ENCODE measurements at places on chromosomes 11 and 22.

GRCh38 chr11:43124272-43124935 lies 187.4 kb upstream of the API5 start:
- no peaks in the 10 kb centered on the region for H3K4me1 ChIP-seq
- H3K27me3 ChIP-seq: no peaks in the 10 kb centered on the region
- no peak for DNase-seq
- no peak overlapping the region for H3K27ac ChIP-seq

- peak overlapping the region; percentile 90 for H3K27ac ChIP-seq
- H3K36me3 ChIP-seq: peaks cover 83% of the 10 kb centered on the region
- H3K27me3 ChIP-seq: no peaks in the 10 kb centered on the region
- DNase-seq: peak; percentile 51
- H3K4me1 ChIP-seq: peaks cover 21% of the 10 kb centered on the region
Measured at GRCh38 chr22:31086703-31087330, 5.7 kb downstream of the SMTN start.

DNA sequence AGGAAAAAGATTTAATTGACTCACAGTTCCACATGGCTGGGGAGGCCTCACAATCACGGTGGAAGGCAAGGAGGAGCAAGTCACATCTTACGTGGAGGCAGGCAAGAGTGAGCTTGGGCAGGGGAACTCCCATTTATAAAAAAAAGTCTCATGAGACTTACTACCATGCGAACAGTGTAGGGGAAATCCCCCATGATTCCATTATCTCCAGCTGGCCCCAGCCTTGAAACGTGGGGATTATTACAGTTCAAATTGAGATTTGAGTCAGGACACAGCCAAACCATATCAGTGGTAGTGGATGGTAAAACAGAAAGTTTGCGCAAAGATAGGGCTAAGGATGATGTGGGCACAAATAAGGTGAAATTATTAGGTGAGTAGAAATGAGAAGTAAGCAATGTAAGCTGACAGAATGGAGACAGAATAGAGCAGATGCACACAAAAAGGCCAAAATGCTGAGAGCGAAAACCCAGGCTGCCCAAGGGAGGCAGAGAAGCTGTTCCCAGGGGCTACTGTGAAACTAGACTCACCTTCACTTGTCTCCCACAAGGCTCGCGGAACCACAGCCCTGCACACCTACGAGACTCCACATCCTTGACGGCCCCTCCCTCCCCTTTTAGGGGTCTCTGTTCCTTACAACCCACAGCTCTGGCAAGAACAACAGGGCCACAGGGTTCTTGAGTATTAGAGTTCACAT lies 377.6 kb downstream of the CADM1 start:
- no peak overlapping the region for H3K27ac ChIP-seq
- no peak for DNase-seq
- no peak overlapping the region for H3K4me3 ChIP-seq
- H3K27me3 ChIP-seq: no peaks in the 10 kb centered on the region

DNA sequence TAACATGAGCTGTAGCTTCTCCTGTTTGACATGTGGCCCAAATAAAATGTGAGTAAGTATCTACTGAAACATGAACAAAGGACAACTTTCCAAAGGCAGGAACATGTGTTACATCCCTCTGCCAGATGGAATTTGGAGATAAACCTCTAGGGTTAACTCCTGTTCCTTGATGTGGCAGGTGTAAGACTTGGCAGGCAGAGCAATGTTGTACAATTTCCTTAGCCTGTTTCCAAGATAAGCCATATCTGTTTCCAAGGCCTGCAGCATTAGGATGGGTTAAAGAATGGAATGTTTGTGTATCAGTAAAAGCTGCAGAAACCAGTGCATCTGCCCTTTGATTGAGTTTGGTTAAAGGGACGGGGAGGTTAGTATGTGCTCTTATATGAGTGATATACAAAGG lies 8.8 kb upstream of the DNAJB13 start:
- H3K36me3 ChIP-seq: no peaks in the 10 kb centered on the region
- no peaks in the 10 kb centered on the region for H3K27me3 ChIP-seq
- H3K4me1 ChIP-seq: no peaks in the 10 kb centered on the region
- no peak overlapping the region for H3K27ac ChIP-seq

DNA sequence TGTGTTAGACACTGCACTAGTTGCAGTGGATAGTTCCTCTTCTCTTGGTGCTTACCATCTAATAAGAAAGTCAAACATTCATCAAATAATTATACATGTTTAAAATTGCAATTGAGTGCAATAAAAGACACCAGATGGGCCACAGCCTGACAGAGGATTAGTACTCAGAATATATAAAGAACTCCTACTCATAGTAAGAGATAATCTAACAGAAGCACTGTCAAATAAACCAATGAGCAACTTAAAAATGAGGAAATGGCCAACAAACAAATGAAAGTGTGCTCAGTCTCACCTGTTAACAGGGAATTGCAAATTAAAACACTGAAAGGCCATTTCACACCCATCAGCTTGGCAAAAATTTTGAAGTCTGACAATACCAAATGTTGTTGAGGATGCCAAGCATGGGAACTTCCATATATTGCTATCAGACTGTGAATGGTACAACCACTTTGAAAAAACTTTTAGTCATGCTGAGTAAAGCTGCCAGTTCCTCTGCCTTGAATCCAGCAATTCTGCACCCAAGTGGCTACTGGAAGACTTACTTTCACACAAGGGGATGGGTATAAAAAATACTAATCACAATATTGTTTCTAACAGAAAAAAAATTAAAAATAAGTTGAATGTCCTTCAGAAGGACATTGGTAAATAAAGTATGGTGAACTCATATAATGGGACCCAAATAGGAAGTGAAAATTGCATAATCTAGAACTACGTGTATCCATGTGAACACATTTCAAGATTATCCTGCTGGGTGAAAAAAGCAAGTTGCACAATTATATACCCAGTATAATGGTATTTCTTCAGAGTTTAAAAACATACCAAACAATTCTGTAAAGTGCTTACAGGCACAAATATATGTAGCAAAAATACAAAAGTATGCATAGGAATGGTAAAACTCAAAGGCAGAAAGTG lies 41.4 kb upstream of the CREB3L1 start:
- peaks cover 17% of the 10 kb centered on the region for H3K4me1 ChIP-seq
- peak overlapping the region; percentile 75 for H3K27ac ChIP-seq
- H3K36me3 ChIP-seq: no peaks in the 10 kb centered on the region

DNA sequence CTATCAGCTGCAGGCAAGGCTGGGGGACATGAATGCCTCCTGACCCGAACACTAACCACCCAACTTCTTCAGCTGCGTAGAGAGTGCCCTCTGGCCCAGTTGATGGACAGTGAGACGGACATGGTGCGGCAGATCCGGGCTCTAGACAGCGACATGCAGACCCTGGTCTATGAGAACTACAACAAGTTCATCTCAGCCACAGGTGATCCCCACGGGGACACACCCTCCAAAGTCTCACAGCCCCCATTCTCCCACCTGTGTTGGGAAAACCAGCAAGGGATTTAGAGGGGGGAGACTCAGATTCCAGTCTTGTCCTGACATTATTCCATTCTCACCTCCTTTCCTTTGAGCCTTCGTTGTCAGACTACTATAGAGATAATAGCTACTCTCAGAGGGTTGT lies 912 bp downstream of the VPS51 start:
- no peaks in the 10 kb centered on the region for H3K27me3 ChIP-seq
- peak overlapping the region; percentile 56 for H3K27ac ChIP-seq
- no peak for DNase-seq
- peak overlapping the region; percentile 92 for H3K4me3 ChIP-seq
- H3K36me3 ChIP-seq: peaks cover 15% of the 10 kb centered on the region
- peaks cover 5% of the 10 kb centered on the region for H3K4me1 ChIP-seq

- H3K27ac ChIP-seq: no peak overlapping the region
- H3K4me3 ChIP-seq: peak overlapping the region; percentile 20
- H3K4me1 ChIP-seq: peaks cover 8% of the 10 kb centered on the region
- H3K27me3 ChIP-seq: peaks cover 31% of the 10 kb centered on the region
- no peaks in the 10 kb centered on the region for H3K36me3 ChIP-seq
Measured at GRCh38 chr22:29314537-29315285, 786 bp downstream of the RASL10A start.

DNA sequence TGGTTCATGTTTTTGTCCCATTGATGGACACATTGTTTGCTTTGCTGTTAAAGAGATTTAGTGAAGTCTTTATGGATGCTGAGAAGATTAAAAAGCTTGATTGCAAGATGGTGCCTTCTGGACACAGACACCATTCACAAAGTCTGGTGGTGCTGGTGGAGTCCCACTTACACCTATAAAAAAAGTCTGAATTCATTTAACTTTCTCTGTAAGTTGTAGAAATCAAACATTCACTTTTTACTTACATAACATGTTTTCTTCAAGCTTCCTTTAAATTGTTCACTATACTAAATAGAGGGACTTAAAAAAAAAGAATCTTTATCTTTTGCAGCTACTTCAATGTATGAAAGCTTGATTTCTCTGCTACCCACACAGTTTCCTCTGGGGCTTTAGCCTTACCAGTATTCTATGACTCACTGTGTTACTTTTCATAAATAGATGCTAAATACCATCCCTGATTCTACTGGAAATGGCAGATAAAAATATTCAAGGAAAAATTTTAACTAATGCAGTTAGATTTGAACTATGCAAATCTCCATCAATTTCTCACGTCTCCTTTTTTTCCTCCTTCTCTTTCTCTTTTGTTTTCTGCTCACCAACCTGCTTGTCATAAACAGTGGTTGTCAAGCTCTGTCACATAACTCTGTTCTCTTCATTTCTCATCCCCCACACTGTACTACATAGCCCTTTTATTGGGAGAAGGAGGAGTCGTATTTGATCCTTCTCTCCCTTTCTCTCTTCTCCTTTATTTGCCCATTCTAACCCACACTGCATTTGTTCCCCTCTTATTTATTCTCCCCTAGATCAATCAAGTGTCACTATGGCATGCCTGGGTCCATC lies 89.7 kb downstream of the FAM76B start:
- H3K4me1 ChIP-seq: no peaks in the 10 kb centered on the region
- H3K27ac ChIP-seq: no peak overlapping the region
- DNase-seq: no peak
- no peak overlapping the region for H3K4me3 ChIP-seq
- no peaks in the 10 kb centered on the region for H3K36me3 ChIP-seq

DNA sequence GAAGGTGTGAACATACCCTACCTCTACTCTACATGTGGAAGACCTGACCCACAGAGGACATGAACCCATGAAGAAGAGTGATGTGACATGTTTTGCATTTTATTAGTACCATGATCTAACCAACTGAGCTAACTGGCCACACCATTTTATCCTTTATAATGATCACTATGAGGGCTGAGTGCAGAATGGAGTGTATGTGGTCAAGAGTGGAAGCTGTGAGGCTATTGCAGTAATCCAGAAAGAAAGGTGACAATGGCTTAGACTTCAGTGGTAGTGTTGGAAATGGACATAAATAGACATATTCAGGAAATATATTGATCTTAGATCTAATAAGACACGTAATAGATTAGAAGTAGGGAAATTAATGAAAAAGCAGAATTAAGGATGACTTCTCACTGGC lies 3.8 kb downstream of the SRSF8 start:
- H3K4me3 ChIP-seq: no peak overlapping the region
- peaks cover 14% of the 10 kb centered on the region for H3K36me3 ChIP-seq
- no peak overlapping the region for H3K27ac ChIP-seq
- H3K4me1 ChIP-seq: peaks cover 23% of the 10 kb centered on the region
- no peaks in the 10 kb centered on the region for H3K27me3 ChIP-seq

- H3K4me3 ChIP-seq: no peak overlapping the region
- H3K4me1 ChIP-seq: no peaks in the 10 kb centered on the region
- H3K27ac ChIP-seq: no peak overlapping the region
- H3K36me3 ChIP-seq: no peaks in the 10 kb centered on the region
- no peak for DNase-seq
- H3K27me3 ChIP-seq: no peaks in the 10 kb centered on the region
Measured at GRCh38 chr22:48089601-48090331, 1327.3 kb downstream of the TBC1D22A start.

GRCh38 chr22:48717076-48717810 lies 1110.4 kb downstream of the BRD1 start:
- H3K4me3 ChIP-seq: no peak overlapping the region
- no peaks in the 10 kb centered on the region for H3K4me1 ChIP-seq
- peak; percentile 50 for DNase-seq
- H3K27me3 ChIP-seq: no peaks in the 10 kb centered on the region
- H3K27ac ChIP-seq: no peak overlapping the region

DNA sequence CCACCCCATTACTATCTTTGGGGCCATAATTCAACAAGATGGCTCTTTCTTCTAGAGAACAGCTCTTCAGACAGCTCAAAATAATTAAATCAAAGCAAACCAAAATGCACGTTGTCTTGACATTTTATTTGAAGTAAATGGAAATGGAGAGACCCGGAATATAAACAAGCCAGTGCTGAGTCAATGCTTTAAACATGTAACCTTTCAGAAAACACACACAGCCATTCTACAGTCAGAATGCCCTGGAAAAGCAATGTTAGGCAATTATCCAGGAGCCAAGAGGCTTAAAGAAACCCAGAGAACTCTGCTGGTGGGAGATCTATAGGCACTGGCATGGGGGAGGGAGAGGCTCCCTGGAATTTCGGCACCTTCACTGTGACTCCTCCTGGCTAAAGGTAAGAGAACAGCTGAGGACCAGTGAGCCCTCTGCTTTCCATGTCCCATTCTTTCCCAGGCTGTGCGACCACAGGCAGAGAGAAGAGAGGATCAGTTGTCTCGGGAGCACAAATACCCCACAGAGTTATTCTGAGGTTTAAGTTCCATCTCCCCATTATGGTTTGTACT lies 254.0 kb upstream of the CCDC90B start:
- no peaks in the 10 kb centered on the region for H3K4me1 ChIP-seq
- no peaks in the 10 kb centered on the region for H3K36me3 ChIP-seq
- peaks cover 4% of the 10 kb centered on the region for H3K27me3 ChIP-seq
- H3K4me3 ChIP-seq: no peak overlapping the region
- no peak overlapping the region for H3K27ac ChIP-seq
- DNase-seq: no peak

GRCh38 chr11:126992065-126992803 lies 8.3 kb downstream of the KIRREL3 start:
- no peaks in the 10 kb centered on the region for H3K27me3 ChIP-seq
- H3K27ac ChIP-seq: no peak overlapping the region
- H3K4me3 ChIP-seq: no peak overlapping the region
- H3K36me3 ChIP-seq: no peaks in the 10 kb centered on the region

DNA sequence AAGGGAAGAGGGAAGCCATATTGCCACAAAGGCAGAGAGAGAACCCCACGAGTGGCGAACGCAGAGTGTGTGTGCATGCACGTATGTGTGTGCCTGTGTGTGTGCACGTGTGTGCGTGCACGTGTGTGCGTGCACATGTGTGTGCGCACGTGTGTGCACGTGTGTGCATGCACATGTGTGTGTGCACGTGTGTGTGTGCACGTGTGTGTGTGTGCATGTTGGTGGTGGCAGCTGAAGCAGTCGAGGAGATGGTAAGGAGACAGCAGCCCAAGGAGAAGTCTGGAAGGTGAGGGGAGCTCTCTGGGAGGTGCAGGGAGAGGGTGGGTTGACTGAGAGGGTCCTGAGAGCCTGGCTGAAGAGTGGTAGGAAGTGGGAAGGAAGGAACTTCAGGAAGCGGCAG lies 94.1 kb upstream of the NECTIN1 start:
- H3K4me3 ChIP-seq: no peak overlapping the region
- H3K36me3 ChIP-seq: no peaks in the 10 kb centered on the region
- H3K27ac ChIP-seq: no peak overlapping the region
- no peak for DNase-seq

All from RWPE2 (cell line).